ENCODE measurements at places on chromosomes 6 and 20.

DNA sequence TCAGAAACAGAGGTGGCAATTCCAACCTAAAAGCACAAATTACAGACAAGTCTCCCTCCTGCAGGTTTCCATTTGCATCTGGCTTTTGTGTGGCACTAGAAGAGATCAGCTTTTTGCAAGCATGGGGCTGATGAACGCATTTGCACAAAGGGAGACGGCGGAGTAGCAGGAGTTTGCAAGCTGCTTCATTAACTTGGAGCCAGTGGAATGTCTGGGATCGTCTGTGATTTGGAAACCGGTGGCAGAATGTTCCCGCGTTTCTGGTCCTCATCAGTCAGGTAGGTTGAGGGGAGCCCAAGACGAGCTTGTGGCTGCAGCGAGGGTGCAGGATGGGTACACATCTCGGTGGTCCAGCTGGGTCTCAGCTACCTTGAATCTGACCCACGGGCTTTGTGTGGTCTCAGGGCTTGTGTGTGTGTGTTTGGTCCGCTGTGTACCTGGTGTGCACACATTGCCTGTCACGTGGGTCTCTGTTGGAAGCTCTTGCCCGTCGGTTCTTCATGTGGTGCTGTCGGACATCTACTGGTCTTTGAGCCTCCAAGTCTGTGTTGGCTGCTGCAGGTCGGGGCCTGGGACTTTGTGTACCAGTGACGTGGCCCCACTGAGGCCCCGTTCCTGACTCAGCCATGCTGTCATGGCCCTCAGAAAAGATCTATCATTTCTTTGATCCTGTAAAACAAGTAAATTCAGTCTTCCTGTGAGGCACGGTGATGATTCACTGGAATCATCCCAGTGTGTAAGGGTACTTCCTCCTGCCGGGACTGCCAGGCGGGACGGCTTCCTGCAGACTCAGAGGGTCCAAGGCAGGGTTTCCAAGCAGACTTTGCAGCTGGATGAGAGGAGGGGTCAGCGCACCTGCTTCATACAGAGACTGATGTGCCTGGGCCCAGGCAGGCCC lies 12.4 kb upstream of the MYT1 start:
- no peak for DNase-seq

GRCh38 chr6:86122086-86122485 lies 479.4 kb upstream of the SYNCRIP start:
- peak; percentile 10 for DNase-seq

DNA sequence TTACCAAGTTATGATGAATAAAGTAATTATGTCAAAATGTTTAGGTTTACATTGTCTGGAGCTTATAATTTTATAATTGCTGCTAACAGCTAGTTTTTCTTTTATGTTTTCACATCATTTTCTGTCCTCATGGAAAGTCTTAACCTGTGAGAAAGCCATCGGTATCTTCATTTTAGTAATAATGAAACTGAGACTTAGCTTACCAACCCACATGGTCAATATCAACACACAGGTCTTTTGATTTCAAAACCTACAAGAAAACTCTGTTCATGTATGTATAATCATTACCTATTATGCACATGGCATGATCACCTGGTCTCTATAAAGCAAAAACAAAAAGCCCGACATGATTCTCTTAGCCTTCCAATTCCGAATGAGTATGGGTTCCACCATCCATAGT lies 61.9 kb downstream of the KCNQ5 start:
- no peak for DNase-seq

GRCh38 chr6:170282512-170283158 lies 8.2 kb downstream of the DLL1 start:
- DNase-seq = no peak

DNA sequence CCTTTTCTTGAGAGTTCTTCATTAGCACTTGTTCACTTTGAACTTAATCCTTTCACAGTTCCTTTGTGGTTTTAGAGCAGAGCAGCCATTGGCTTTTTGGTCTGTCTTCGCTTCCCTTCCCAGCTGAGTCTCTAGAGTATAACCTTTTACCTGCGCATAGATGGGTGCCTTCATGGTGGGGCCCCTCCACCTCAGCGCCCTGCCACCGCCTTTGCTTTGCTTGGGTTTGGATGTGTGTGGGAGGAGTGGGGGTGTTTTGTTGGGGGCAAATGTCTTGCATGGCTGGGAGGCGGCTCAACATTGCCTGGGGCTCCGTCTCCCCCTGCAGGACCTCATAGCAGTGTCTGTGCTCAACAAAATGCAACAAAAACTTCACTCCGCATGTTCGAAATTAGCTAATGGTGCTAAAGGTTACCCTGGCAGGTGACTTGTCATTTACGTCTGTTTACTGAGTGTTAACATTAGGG lies 11.9 kb downstream of the PYGB start:
- DNase-seq = peak; percentile 67

- DNase-seq = no peak
Observed at GRCh38 chr6:55974688-55975087, 99.3 kb upstream of the BMP5 start.

DNA sequence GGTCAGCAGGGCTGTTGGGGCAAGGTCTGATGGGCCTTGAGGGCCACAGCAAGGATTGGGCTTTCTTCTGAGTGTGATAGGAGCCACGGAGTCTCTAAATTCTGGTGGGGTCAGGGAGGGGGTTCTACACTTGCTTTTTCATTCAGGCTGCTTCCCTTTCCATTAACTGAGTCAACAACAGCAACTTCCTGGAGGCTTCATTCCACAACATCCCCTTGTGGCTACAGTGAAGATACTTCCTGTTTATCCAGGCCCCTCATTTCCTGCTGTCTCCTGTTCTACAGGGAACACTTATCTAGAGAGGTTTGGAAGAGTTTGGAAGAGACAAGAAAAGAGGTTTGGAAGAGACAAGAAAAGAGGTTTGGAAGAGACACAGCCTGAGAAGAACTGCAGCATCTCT lies 144.8 kb upstream of the ENPP5 start:
- DNase-seq = no peak

DNA sequence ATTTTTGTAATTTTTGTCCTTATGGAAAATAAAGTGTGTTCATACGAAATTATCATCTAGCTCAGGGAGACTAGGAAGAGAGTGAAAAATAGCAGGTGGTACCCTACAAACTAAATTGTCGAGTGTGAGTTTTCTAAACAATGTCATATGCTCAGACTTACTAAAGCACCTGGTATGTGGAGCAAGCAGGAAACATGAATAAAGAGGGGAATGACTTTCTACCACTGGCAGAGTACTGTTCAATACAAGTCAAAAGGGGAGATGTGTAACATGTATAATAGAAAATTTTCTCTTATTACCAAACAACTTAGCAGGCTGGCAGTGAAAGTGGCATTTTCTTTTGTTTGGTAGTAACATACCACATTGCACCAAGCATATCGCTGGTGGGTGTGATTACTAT lies 36.1 kb downstream of the CTNNBL1 start:
- no peak for DNase-seq

Measured in Jurkat, Clone E6-1 (cell line).